ENCODE measurements at places on chromosomes 4 and X.

- no peak for DNase-seq
Measured at GRCh38 chr4:30847167-30847566, 127.0 kb downstream of the PCDH7 start.

- DNase-seq = no peak
Measured at GRCh38 chrX:13754765-13755164, 20.2 kb downstream of the OFD1 start.

DNA sequence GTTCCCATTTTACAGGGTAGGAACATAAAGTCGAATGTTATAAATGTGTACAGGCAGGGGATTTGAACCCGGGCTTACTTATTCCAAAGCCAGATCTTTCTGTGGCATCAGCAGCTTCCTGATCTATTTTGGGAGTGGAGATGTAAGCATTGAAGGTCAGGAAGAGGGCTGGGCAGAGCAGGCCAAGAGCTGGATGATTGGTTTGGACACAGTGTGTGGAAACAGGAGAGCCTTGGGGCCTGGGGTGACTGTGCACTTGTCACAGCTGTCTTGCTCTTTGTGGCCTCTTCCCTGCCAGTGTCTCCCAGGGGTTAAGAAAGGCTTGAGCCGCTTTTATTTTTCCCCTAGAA, 127.9 kb upstream of the ENPP6 start:
- no peak for DNase-seq

DNA sequence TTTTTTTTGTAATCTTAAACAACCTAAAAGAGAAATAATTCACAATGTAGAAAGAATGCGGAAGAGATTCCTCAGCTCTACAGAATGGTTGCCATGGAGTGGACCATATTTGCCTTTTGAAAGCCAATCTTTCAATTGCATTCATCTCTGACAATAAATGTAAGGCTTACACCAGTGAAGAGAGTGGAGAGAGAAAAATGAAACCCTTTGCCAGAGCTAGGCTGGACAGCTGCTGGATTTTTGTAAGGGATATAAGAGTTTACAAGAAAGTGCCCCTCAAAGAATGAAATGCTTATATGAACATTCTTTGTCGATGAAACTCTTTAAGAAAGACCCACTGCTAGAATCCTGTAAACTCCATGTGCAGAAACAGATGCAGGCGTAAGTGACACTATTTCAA, 66.0 kb upstream of the FAT1 start:
- DNase-seq = no peak

- DNase-seq = no peak
Measured at GRCh38 chrX:69597399-69597798, 18.5 kb upstream of the EDA start.

GRCh38 chr4:37561196-37561802, 124.9 kb downstream of the RELL1 start:
- no peak for DNase-seq

GRCh38 chr4:54144199-54144598, 44.2 kb downstream of the GSX2 start:
- no peak for DNase-seq

DNA sequence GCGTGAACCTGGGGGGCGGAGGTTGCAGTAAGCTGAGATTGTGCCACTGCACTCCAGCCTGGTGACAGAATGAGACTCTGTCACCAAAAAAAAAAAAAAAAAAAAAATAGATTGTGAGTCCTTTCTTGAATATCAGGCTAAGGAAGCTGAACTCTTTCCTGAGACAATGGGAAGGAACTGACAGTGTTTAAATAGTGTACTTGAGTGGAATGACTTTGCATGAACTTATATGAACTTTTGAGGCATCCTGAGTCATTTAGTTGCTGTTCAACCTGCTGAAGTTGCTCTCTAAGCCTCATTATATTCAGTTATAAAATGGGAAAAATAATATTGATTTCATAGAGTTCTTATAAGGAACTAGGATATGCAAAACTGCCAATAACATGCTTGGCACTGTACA, 79.3 kb upstream of the LIMCH1 start:
- no peak for DNase-seq

DNA sequence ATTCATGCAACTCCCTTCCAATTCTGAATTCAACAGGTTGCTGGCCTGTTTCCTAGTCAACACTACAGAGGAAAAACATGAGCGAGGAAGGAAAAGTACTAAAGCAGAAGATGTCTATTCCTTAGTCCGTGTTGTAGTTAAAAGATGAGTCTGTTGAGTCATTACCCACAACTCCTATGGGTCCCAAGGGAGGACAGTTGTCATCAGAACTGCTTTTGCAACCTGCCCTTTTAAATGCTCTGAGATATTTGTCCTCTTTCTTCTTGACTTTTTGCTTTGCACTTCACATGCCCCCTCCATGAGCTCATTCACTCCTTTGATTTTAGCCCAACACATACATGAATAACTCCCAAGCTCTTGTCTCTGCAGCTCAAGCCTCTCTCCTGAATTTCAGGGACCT, 119.2 kb downstream of the CORIN start:
- DNase-seq = no peak

DNA sequence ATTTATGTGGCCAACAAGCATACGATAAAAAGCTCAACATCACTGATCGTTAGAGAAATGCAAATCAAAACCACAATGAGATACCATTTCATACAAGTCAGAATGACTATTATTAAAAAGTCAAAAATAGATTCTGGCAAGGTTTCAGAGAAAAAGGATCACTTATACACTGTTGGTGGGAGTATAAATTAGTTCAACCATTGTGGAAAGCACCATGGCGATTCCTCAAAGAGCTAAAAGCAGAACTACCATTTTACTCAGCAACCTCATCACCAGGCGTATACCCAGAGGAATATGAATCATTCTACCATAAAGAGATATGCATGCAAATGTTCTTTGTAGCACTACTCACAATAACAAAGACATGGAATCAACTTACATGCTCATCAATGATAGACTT, 478.7 kb upstream of the GALNTL6 start:
- DNase-seq = no peak
